ENCODE measurements at places on chromosomes 13 and 19.

- no peak for DNase-seq
These were observed 225.8 kb upstream of the IRS2 start for GRCh38 chr13:110012102-110012739.

- DNase-seq = no peak
These were observed 111.5 kb upstream of the DIAPH3 start for GRCh38 chr13:60275208-60275607.

GRCh38 chr19:13861392-13861713 lies 15.6 kb upstream of the NANOS3 start:
- no peak for DNase-seq

GRCh38 chr19:6059988-6060599 lies 50.2 kb downstream of the RFX2 start:
- no peak for DNase-seq

DNA sequence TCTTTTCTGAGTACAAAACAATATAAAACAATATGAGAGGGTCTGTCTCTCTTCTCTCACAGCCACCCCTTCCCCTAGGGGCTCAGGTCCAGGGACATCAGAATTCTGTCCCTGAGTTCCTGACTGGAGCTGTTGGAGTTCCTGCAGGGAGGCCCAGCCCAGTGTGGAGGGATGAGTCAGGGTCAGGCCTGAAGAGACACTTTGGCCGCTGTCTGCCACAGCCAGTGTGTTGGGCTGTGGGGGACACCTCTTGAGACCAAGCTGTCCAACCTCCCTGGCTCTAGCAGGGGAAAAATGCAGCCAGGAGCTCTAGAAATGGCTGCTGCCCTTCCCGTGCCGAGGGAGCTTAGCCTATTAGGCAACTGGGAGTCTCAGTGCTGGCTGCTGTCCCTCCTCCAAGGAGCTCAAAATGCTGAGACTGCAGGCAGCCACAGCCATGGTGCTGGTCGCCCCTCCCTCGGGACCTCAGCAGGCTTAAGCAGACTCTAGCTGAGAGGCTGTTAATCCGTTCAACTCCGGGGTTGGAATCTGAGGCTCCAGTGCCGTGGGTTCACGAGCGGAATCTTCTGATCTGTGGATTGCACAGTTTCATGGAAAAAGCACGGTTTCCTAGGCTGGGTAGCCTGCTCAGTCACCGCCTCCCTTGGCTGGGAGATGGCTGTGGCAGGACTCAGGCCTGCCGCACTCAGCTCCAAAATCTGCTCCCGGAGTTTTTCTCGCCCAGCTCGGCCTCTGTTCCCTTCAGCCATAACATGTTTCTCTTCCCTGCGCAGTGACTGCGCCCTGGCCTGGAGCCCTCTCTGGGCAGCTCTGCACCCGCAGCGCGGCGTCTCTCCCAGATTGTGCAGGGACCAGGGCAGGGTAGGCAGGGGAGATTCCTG lies 3.8 kb upstream of the ZNF626 start:
- DNase-seq = no peak

- DNase-seq = no peak
These were observed 5.2 kb downstream of the MCOLN1 start for GRCh38 chr19:7527516-7528191.

DNA sequence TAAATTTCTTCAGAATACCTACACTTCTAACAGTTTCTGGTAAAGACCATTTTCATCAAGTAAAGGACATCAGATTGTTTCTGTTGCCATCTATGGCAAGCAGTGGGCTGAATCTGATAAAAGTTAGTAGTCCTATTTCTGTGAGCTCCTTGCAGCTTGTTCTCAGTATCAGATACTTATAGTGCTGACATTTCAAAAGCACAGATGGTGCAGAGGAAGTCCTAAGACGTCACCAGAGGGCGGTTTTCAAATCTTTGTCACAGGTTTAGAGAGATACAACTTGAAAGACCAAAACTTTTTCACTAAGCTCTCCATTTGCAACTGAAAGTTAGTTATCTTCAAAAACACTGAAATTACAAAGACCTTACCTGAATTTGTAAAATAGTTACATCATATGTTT lies 719.8 kb downstream of the SLITRK1 start:
- no peak for DNase-seq

DNA sequence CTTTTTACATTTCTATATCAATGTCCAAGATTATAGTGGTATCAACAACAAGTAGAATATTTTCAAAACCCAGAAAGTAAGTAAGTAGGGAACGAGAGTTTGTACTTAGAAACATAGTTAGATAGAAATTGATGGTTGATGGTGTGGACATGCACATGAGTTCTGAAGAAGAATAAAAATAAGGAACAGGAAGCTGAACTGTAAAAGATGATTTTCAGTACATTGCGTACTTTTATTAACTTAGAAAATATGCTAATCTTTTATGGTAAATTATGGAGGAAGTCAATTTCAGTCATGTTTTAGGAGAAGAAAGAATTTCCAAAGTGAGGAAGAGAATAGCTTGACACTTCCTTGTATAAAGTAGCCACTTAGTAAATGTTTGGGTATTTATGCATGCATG lies 12.3 kb upstream of the GPR18 start:
- DNase-seq = no peak

DNA sequence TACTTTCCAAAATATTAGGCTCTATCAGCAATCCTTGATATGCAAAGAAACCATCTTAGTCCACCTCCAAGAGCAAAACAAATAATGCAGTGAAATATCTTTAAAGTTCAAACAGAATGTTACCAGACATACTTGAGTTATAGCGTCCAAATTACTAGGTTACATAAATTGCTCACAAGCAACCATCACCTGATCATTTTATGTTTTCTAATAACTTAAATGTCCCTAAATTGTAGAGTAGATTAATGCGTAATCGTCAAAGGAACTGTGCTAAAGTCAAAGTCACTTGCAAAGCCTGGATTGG lies 350.6 kb upstream of the ARGLU1 start:
- DNase-seq = no peak

GRCh38 chr13:50410921-50411746 lies 395.9 kb downstream of the KCNRG start:
- no peak for DNase-seq

- no peak for DNase-seq
These were observed 1.2 kb upstream of the LRRC63 start for GRCh38 chr13:46210362-46211083.

DNA sequence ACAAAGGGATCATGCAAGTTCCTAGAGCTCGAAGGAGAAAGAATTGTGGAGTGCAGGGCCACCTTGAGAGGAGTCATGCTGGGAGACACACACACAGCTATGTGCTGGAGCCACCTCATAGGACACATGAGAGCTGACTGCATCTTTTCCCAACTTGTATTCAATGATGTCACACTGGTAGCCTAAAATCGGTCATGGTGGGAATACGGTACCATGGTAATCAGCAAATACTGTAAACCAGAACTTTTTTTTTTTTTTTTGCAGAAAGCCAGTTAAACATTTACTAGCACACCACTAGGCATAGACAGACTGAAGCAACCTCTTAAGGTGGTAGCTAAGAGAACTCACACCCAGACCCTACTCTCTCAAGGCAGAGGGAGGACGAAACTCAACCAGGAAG lies 47.0 kb upstream of the INTS6 start:
- no peak for DNase-seq

- peak; percentile 40 for DNase-seq
These were observed 500 bp downstream of the ZFP30 start for GRCh38 chr19:37654629-37655300.

DNA sequence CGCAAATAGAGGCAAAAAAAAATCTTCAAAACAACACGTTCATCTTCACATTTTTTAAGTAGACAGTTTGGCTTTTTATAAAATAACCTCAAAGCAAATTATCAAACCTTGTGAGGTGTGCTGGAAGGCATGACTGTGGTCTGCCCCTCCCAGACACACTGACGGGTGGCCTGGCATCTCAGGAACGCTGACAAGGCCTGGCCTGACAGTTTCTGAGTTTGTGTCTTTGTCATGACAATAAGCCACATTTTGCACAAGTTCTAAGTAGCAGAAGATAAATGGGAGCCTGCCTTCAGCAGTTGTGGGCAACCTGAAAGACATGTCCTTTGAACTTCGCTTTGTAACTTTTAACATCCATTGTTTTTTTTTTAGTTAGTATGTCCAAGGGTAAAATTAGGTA lies 38.5 kb downstream of the SOX21 start:
- DNase-seq = no peak

GRCh38 chr19:19540064-19540714 lies 2.1 kb downstream of the CILP2 start:
- DNase-seq = peak; percentile 77

- DNase-seq = no peak
These were observed 109.8 kb upstream of the GPC6 start for GRCh38 chr13:93116809-93117208.

- DNase-seq = no peak
These were observed 2.7 kb downstream of the CELF5 start for GRCh38 chr19:3227054-3227626.

- no peak for DNase-seq
These were observed 45.6 kb downstream of the ZNF283 start for GRCh38 chr19:43872547-43873336.

DNA sequence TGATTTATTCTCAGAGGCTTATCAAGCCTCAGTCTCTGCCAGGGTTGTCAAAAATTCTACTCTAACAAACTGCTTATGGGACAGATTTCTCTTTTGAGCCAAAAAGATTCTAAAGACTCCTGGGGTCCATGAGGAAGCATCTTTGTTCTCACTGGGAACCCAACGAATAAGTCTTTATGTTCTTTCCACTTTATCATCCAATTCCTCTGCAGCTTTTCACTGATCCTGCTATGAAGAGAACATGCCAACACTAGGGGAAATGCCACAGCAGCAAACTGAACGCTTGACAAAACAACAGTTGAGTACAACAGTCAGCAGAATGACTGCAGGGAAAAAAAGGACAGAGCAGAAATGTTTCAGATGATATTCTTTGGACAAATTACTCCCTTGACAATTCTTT lies 22.2 kb downstream of the DCLK1 start:
- DNase-seq = no peak

DNA sequence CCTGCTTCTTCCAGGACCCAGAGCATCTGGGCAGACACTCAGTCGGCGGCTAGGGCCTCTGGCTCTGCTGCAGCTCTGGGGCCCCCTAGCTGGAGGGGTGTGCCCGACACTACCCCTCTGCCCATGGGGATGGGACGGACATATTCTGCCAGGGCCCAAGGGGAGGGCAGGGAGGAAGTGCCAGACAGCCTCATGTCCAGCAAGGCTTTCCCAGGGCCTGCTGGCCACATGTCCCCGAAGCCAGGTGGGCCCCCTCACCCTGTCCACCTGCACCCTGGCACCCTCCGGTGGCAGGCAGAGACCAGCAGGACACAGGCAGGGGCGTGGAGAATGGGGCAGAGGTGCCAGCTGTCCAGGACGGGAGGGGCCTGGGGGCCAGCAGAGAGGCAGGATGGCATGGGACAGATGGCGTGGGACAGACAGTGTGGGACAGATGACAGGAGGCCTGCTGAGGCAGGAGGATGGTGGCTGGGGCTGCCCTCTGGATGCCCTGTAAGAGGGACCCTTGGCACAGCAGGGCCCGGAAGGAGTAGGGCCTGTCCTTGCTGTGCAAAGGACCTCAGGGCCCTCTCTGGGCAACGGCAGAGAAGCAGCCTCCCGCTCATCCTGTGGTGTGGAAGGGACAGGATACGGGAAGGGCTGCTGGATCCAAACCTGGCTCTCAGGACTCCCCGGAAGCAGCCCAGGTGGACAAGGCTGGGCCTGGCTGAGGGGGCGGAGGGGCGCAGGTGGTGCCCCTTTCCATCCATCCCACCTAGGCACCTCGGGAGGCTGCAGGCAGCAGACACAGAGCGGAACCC lies 29.1 kb downstream of the CEBPG start:
- DNase-seq = no peak

GRCh38 chr19:16233836-16234551 lies 36.3 kb downstream of the AP1M1 start:
- no peak for DNase-seq

DNA sequence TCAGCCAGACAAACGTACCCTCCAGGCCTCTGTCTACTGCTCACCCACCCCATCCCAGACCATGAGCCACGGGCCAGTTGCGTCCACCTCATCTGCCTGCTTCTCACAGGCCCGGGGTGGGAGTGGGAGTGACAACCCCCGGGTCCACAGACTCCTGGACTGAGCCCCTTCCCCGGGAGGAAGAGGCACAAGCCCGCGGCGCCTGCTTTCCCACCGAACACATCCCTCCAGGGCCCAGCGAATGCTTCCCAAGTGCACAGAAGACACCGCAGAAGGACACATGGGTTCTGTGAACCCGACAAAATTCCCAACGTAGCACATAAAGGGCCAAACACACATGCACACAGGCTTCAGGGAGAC lies 18.0 kb upstream of the PLPP2 start:
- no peak for DNase-seq

GRCh38 chr19:35869327-35870123 lies 1.2 kb downstream of the APLP1 start:
- DNase-seq = peak; percentile 93
